ENCODE measurements at places on chromosomes 2 and 18.
A peak's percentile ranks its signal among the peaks of the same experiment; 100 is the strongest.

DNA sequence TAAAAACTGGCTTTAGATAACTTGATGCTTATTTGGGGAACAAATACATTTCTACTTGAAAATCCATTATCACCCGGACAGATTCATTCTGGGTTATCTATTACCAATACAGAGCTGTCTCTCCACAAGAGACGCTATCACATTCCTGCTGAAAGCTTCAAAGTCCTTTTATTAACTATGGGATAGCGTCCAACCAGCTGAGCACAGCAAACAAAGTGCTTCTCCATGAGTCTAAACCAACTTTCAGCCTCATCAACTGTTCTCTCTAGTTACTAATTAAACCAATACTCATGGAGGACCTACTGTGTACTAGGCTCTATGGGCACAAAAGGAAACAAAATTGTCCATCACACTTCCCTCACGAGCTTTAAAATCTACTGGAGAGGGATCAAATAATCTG lies 132.8 kb downstream of the L3MBTL4 start:
- DNase-seq = no peak

- DNase-seq = no peak
These were observed 66.5 kb downstream of the ABI2 start for GRCh38 chr2:203394519-203395227.

DNA sequence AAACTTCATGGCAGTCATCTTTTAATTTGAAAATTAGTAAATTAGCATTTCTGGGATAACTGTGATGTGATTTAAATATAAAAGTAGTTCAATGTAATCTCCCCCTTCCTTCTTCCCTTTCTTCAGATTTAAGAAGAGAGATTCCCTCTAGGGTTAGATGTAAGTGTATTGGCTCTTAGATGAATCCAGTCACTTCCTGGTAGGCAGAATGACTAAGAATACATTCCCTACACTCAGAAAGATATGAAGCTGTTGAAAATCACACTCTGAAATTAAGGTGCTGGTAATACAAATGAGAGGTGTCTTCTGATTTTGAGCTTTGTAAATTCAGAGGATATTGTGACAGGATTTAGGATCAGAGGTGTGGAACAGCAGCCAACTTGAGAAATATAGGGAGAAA lies 71.6 kb downstream of the TDRD15 start:
- DNase-seq = no peak

DNA sequence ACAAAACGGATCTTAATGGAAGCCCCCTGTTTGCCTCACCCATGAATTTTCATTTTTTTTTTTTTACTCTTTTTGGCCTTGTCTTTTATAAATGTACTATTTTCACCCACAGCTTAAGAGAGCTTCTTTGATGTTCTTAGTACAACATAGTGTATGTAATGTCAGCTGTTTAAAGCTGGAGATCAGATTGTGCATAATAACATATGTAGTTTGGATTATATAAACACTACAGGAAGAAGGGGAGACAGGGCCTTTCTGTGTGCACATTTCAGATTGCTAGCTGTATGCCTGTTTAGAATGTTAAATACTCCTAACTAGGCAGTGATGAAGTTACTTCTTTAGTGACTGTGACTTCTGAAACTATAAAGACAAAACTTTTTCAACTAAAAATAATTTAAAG lies 2.1 kb upstream of the TANC1 start:
- DNase-seq = peak; percentile 54

DNA sequence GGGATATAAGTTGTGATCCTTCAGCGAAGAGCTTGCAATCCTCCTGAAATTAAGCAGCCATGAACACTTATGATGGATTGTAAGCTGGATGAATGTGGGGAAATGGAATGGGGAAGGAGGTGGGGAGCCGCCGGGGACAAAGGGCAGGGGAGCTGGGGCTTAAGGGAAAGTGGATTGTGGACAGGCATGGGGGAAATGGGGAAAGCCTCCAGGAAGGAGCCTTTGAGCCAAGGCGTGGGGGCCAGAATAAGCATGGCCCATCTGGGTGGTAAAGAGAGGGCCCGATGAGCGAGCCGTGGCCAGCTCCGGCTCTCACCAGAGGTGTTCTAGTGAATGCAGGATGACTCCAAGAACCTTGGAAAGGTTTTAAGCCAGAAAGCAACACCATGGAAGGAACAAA lies 124.0 kb downstream of the SMAD7 start:
- DNase-seq = no peak

- no peak for DNase-seq
These were observed 99.7 kb upstream of the SMAD7 start for GRCh38 chr18:49050452-49050851.

GRCh38 chr2:71064754-71065621 lies 3.5 kb upstream of the NAGK start:
- DNase-seq = no peak

DNA sequence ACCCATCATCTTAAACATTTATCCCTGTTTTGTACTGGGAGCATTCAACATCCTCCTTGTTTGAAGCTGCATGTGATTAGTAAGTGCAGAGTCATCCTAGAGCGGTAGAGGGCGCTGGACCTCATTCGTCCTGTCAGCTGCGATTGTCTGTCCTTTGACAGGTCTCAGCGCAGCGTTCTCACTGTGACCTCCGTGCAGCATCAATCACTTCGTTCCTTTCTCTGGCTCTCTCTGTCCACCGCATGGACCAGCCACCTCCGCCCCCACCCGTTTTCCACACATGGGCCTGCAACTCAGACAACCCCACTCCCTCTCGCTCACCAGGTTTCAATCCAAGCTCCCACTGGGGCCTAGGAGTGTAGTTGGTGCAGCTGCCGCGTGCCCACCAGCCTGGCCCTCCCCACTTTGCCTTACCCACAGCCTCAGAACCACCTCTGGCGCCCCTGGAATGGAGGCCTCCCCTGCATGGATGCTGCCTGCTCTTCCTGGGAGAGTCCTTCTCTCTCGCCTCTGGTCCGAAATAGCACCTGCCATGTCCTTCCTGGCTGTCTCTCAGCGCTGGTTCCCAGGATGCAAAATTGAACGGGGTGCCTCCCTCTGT lies 90.5 kb downstream of the NDUFA10 start:
- DNase-seq = peak; percentile 85

DNA sequence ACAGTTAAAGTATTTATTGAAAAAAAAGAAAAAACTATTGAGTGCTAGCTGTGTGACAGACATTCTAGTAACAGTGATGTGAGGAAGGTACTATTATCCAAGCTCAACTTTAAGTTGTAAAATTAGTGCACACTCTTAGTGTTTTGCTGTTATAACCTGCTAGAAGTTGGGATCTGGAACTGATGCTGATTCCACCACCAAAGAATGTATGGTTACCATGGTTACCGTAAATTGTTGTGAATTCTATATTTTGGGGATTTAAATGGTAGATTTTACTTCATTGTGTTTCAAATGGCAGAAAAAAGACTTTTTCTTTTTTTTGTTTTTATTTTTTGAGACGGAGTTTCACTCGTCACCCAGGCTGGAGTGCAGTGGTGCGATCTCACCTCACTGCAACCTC lies 5.3 kb downstream of the AGFG1 start:
- peak; percentile 16 for DNase-seq

DNA sequence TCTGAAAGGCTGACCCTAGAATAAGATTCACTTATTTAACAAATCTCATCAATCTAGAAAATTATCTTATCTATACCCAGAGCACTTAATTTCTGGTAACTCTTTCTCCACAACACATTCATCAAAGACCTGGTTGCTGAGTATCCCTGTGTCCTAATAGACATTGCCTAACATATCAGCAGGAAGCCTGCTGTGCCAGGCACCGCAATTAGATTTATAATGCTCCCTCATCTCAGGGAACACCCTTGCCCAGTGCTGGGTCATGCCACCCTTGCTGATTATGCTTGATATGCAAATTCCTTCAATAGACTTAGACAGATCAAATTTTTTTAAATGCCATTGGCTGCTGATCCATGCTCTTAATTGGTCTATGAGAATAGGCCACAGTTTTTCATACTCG lies 3.8 kb downstream of the DSG1 start:
- no peak for DNase-seq

GRCh38 chr2:16038621-16039020 lies 98.3 kb downstream of the MYCN start:
- peak; percentile 95 for DNase-seq

- DNase-seq = no peak
These were observed 326.3 kb downstream of the TSN start for GRCh38 chr2:122081751-122082150.

DNA sequence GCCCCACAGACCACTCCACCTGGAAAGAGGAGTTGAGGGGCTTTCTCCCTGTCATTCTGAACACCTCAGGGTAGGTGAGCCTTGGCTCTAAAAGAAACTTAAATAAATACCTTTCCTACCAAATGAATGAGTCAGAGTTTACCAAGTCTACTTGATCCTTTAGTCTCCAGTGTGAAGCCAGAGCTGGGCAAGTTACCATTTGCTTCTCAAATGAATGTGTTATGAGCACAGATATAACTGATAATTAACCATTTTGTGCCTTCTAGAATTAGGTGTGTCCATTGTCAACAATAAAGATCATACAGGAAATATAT lies 347.7 kb downstream of the KIAA1328 start:
- no peak for DNase-seq

DNA sequence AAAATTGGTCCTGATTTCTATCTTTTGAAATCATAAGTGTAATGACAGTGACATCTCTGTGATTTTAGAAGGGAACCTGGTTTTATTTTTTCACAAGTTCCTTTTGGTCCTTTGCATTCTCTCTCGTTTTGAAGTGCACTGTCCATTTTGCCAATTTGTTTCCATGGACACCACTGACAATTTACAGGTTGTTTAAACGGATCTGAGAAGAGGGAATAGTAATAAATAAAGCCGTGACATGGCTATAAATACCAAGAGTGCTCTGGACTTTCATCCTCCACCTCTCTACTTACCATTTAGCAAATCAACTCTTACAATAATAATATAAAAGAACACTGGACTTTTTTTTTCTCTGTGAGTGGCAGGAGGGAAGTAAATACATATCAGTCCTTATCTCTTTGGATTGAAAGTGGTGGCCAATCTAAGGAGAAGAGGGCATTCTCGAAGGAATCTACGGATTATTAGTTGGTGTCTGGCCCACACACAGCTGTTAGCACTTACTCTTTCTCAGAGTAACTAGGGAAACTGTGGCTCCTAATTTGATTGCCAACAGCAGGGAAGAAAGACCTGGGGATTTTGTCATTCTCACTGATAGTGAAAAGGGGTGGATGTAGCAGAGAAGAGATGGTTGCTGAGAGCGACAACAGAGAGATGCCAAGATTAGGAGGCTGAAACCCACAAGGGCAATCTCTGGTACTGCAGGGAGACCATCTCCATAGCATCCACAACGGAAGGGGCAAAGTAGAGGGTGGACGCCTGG lies 108.7 kb upstream of the FSHR start:
- DNase-seq = no peak

- DNase-seq = no peak
These were observed 30.2 kb downstream of the NRP2 start for GRCh38 chr2:205712508-205712907.

DNA sequence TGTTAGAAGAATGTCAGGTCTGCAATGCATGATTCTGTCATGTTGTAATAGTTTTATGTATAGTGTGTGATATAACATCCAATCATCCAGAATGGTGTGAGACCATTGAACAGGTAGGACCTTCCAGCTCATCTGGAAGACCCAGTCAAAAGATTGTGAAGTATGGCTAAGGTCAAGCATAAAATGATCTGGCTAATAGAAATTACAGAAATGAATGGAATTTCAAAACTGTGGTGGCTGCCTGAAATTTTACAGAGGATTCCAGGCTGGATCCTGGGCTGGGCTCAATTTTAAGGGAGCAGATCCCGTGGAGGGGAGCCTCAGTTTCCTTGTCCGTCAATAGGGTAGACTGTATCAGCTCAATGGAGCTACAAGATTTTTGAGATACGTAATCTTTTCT lies 39.1 kb downstream of the ACKR3 start:
- DNase-seq = no peak

- peak; percentile 79 for DNase-seq
These were observed 65.3 kb downstream of the CXCR4 start for GRCh38 chr2:136052369-136053362.

DNA sequence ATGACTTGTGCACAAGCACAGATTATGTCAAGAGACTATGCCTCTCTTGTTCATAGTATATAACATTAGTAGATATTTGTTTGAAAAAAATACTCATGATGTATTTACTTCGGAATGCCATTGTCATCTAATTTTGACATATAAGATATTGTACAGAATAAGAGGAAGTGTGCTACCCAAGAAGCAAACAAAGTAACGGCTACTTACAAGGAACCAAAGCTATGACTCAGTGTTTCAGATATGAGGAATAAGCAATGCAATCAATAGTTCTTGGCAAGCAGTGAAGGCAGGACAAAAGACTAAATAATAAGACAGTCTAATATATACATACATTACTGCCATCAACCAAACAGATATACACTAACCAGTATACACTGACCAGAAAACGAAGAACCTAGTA lies 256.3 kb downstream of the CCDC178 start:
- no peak for DNase-seq

DNA sequence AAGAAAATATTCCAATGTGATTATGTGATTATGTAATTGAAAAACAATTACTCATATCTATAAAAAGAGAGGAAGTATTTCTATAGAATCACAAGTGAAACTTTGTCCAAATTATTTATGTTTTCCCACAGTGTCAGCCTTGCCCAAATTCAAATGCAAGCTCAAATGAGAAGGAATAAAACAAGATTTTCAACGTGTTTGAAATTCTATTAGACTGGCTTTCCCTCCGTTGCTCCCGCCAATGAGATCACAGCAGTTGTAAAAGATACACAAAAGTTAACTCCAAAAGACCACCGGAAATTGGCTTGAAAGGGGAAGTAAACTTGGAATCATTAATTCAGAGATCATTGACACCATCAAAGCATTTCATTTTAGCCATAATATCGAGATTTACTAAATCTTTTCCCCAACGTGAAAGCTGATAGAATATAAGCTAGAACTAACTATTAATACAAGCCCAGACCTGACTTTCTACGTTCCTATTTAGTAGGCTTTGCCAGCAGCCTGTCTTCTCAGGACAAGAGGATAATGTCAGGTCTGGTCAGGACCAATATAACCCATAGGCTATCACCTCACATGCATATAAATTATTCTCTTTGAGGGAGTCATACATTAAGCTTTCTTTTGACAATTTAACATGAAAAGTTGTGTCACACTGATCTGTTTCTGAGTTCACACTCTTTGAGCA lies 222.6 kb upstream of the CHAC2 start:
- DNase-seq = no peak

- peak; percentile 38 for DNase-seq
These were observed 302.8 kb downstream of the NCKAP5 start for GRCh38 chr2:133265432-133265949.

All from tongue (tissue), 3 donors.